ENCODE measurements at places on chromosomes 12 and 14.

DNA sequence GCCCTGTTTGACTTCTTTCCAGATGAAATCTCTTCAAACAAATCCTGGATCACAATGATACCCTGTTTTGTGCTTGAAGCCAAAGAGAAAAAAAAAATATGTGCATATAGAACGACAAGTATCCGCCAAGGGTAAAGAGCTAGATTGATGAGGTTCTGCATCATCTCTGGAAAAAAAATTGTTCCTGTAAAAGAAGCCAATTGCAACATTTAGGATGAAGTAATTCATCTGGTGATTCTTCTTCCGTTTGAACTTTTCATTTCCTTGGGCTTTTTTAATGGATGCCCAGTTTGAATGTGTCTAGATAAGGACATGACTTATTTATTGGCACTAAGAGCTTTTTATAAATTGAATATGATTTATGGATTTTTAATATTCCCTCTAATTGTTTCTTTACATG, 38.1 kb upstream of the NPAS3 start:
- DNase-seq: no peak

- no peak for DNase-seq
These were observed 87.8 kb upstream of the DYNC1H1 start for GRCh38 chr14:101876555-101876938.

DNA sequence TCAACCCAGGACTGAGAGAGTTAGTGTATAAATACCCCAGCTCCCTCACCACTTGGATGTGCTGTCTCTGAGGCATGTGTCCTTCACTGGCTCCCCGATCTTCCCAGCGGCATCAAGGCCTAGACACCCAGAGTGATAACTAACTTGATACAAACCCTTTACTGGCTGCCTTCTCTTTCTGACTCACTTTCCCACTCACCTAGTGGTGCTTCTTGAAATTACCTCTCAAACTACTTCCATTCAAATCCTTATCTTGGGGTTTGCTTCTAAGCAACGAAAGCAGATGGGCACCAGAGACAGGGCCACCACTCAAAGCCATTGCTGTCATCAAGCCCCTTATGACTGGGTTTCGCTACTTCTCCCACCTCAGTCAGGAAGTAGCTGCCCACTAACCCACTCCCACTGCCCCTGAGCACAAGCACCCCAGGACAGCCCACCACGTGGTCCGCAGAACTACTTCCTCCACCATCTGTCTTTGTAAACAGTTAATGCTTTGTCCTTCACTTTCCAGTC, 17.2 kb downstream of the ZFP36L1 start:
- no peak for DNase-seq

- DNase-seq: no peak
These were observed 22.8 kb downstream of the LHX5 start for GRCh38 chr12:113448873-113449272.

GRCh38 chr14:64149921-64150320, 144.2 kb downstream of the ESR2 start:
- DNase-seq: no peak

GRCh38 chr12:52346593-52346992, 20.7 kb downstream of the KRT85 start:
- no peak for DNase-seq

- no peak for DNase-seq
These were observed 56.9 kb downstream of the AMN start for GRCh38 chr14:102979406-102979805.

DNA sequence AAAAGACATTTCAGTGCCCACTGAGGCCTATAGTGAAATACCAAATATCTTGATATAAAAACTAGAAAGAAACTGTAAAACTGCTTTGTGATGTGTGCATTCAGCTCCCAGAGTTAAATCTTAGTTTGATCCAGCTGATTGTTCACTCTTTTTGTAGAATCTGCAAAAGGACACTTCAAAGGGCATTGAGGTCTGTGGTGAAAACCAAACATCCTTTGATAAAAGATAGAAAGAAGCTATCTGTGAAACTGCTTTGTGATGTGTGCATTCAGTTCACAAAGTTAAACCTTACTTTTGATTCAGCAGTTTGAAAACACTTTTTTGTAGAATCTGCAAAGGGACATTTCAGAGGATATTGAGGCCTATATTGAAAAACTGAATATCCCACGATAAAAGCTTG, 290.7 kb upstream of the ALG10B start:
- DNase-seq: no peak

GRCh38 chr14:90720336-90720735, 95.9 kb downstream of the TTC7B start:
- no peak for DNase-seq

DNA sequence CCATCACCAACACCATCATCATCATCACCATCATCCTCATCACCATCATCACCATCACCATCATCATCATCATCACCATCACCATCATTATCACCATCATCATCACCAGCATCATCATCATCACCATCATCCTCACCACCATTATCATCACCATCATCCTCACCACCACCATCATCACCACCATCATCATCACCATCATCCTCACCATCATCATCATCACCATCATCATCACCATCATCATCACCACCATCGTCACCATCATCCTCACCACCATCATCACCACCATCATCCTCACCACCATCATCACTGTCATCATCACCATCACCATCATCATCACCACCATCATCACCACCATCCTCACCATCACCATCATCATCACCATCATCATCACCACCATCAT, 113.0 kb upstream of the TMEM233 start:
- DNase-seq: no peak

- no peak for DNase-seq
These were observed 6.0 kb upstream of the SHMT2 start for GRCh38 chr12:57223191-57224165.

DNA sequence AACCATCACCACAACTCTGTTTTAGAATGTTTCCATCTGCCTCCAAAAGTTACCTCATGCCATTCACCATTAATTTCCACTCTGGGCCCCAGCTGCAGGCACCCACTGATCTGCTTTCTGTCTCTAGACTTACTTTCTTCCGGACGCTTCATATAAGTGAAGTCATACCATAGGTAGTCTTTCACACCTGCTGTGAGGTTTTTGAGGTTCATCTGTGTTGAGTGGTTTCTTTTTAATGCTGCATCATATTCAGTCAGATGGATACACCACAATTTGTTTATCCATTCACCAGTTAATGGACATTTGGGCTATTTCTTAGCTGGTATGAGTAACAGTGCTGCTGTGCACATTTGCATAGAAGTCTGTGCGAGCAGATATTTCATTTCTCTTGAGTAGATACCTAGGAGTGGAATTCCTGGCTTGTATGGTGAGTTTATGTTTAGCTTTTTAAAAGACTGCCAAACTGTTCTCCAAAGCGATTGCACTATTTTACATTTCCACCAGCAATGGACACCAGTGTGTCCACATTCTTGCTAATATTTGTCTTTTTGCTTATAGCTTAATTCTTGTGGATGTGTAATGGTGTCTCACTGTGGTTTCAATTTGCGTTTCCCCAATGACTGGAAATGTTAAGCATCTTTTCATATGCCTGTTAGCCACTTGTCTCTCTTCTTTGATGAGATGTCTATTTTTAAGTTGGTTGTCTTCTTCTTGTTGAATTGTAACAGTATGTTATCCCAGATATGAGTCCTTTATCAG, 48.3 kb downstream of the ZFYVE21 start:
- DNase-seq: no peak

GRCh38 chr12:6301721-6302120, 8.8 kb upstream of the PLEKHG6 start:
- no peak for DNase-seq

GRCh38 chr14:72614891-72615415, 278.9 kb downstream of the DPF3 start:
- no peak for DNase-seq

GRCh38 chr12:16384732-16385131, 37.3 kb downstream of the MGST1 start:
- DNase-seq: no peak

DNA sequence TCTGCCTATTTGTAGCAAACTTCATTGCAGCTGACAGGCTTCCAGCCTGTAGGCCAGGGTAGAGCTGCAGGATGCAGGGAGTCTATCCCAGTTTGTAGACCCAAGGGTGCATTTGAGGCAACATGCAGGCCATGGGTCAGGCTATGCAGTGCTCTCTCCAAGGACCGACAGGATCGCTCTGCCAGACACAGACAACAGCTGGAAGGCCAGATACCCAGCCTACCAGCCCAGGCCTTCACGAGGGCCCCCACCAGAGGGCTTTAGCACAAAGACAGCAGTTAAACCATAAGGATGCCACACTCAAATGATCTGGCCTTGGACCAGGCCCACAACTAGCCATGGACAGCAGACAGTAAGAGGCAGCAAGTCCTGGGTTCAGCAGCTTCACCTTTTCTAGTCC, 10.3 kb downstream of the KCTD10 start:
- no peak for DNase-seq

DNA sequence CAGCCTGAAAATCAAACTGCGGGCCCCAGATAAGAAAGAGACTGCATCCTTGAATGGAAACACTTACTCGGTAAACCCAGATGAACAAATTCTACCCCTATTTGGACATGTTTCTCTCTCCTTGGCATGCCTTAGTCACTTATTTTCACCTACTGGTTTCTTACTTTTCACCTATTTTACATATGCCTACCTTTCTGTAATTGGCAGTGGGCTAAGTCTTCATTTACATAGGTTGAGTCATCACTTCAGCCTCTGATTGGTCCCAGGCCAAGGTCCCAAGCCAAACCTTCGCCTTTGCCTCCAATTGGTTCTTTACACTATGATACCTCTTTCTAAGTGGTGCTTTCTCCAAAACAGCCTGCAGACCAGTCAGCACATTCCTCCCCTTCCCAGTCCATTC, 111.3 kb downstream of the DYRK2 start:
- DNase-seq: no peak

DNA sequence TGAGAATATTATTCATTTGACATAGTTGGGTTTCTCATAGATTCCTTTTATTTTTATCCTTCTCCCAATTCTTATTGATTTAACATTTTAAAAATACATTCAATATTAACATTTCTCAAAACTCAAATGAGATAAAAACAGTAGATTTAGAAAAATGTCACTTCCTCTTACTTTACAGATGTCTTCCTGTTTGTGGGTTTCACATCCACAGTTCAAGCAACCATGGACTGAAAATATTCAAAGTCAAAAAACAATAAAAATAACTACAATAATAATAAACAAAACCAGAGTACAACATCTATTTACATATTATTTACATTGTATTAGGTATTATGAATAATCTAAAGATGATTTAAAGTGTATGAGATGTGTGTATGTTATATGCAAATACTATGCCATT, 111.3 kb upstream of the SLC16A7 start:
- DNase-seq: no peak

DNA sequence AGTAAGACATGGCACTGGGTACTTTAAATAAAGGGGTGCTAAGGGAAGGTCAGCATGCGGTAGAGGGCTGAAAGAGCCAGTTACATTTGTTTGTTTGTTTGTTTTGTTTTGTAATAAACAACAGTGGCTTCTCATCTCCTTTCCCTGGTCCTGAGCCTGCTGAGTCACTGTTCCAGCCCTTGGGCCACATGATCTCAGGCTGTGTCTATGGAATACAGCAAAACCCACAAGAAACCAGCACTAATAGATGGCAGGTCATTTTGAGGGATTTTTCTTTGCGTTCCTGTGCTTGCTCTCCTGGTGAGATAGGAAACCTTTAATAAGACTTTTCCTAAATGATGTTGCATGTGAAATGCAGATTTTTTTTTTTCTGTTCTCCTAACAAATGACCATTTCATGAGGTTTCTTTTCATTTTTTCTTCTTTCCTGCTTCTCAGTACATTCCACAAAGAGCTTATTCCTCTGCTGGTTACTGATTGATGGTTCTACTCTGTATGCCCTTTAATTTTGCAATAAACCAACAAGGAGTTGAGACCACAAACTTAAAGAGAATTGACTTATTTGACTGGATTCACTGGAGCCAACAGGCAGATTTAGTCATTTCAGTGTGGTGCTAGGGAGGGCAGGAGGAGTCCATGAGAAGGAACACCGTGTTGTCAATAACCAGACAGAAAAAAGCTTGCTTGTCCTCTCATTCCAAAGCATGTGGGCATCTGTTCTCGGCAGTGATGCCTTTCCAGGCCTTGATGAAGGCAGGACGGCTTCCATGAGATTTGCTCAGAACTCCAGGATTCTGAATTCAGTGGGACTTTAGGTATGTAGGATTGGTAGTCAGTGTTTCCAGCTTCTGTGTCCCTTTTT, 459.2 kb downstream of the RAD51B start:
- peak; percentile 36 for DNase-seq

- DNase-seq: no peak
These were observed 146.1 kb downstream of the KITLG start for GRCh38 chr12:88433997-88434703.

- no peak for DNase-seq
These were observed 18.6 kb downstream of the GSTZ1 start for GRCh38 chr14:77339407-77339806.

- no peak for DNase-seq
These were observed 413.2 kb downstream of the SOX5 start for GRCh38 chr12:23536293-23536692.

- peak; percentile 17 for DNase-seq
These were observed 47.4 kb downstream of the SLC38A1 start for GRCh38 chr12:46221255-46222128.

- no peak for DNase-seq
These were observed 195.7 kb downstream of the RBM19 start for GRCh38 chr12:113770389-113770865.

GRCh38 chr14:80850197-80850814, 91.2 kb downstream of the CEP128 start:
- no peak for DNase-seq

- DNase-seq: no peak
These were observed 2.0 kb downstream of the MYH7 start for GRCh38 chr14:23433457-23433856.

GRCh38 chr12:15193946-15194345, 27.3 kb downstream of the RERG start:
- no peak for DNase-seq

GRCh38 chr12:67045650-67046049, 223.5 kb upstream of the CAND1 start:
- no peak for DNase-seq

DNA sequence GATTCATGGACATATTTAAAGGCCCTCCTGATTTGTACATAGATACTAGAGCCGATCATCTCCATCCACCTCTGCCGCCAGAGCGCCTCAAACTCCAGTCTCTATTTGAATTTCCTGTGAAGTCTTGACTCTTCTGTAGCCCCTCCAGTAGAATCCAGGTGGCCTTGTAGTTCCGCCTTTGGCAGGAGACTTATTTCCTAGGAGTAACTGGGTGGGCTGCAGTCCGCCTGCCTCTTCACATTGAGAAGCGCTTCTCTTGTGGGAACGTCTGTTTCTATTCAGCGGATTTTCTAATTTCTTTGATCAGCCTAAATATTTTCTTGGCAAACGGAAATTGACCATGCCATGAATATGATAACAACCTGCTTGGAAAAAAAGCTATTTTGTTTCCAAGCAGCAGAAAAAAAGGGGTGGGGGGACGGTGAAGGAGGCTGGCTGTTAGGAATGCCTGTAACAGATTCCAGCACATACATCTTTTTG, 9.0 kb upstream of the SIX1 start:
- DNase-seq: no peak
